Uterus (tissue), 4 donors: ENCODE measurements at places on chromosomes 1 and 21.

- no peak for DNase-seq
Observed at GRCh38 chr1:180560200-180560867, 1.6 kb downstream of the OVAAL start.

DNA sequence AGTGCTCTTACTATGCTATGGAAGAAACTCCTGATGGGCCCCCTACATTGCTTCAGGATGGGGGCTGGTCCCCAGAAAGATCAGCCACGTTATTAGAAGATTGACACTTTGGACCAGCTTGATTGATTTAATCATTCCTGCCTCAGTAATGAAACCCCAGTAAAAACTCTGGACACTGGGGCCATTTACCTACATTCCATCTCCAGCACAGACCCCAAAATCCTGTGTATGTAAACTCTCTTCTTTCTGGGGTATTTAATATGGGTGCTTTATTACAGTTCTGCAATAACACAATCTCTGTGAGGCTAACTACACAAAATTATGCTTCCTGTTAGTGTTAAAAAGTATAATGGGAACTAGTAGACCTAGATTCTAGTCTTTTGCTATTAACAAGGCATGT is 96.6 kb downstream of the KCNK1 start:
- no peak for DNase-seq

DNA sequence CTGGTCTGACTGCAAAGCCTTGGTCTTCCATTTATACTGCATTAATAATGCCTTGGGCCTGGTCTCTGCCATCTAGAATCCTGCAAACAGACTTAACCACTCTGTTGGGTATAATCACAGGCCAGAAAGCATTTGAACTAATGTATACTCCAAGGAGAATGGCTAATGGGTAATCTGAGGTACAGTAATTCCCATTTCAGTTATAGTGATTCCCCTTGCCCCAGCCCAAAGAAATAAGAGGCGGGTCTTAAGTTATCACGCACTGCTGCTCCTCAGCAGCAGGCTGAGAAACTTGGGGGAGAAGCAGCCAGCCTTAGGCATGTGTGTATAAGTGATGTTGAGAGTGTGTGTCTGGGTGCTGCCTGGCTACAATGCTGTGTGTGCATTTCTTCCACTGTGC is 2.4 kb downstream of the LPAR3 start:
- no peak for DNase-seq

- DNase-seq = no peak
Observed at GRCh38 chr1:203867802-203868201, 6.4 kb downstream of the SNRPE start.

- peak; percentile 71 for DNase-seq
Observed at GRCh38 chr1:206544562-206545257, 37.4 kb downstream of the RASSF5 start.

DNA sequence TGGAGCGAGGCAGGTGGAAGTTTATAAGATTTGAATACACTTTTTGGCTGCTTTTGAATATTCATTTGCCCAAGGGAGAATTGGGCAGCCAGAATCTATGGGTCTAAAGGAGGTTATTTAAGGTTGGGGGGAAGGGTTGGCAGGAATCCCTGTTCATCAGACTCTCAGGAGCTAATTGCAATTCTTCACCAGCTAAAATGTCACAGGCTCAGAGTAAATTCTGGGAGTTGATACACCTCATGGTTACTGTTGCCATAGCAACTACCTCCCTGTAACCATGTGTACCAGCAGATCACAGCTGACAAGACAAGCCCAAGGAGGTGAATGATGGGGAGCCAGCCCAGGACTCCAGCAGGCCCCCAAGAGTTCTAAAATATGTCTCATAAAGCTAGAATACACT is 75.5 kb downstream of the CAMK2N1 start:
- DNase-seq = no peak

DNA sequence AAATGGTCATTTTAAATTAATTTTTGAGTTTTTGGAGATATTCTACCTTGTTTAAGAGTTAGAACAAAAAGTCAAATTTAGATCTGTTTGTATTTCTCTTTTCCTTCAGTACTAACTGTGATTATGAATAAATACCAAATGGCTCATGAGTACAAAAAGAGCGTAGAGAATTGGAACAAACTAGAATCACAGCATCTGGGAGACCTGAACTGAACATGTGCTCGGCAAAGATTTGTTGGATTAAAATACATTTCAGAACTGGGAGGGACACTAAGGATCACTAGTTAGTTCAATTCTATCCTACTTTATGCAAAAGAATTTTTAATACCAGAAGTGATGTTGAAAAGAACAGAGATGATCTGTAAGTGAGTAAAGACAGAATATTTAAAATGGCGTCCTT is 19.5 kb downstream of the OLFM3 start:
- DNase-seq = no peak

DNA sequence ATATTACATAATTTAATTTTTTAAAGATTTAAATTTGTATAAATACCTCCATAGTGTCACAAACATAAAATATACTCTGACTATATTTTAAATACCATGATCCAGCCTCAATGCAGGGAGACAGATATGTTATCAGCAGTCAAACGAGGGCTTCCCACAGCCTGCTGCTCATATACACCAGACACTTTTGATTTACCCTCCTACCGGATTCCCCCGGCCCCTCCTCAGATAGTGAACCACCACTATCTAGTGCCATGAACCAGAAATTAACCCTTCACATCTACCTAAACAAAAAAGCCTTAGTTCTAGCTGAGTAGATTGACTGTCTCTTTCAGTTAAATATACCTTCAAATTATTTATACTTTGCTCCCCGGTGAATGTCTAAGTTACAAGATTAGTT is 52.4 kb upstream of the C1orf53 start:
- DNase-seq = no peak
